Activated CD4-positive, alpha-beta memory T cell treated with anti-CD3 and anti-CD28 coated beads, Interleukin-2, amount 10 ng/mL, durations not matched to agents 7 days and 5 days (primary cell): ENCODE measurements at places on chromosomes 11 and 22.

GRCh38 chr22:44284711-44285110, 28.0 kb downstream of the SHISAL1 start:
- DNase-seq: no peak

DNA sequence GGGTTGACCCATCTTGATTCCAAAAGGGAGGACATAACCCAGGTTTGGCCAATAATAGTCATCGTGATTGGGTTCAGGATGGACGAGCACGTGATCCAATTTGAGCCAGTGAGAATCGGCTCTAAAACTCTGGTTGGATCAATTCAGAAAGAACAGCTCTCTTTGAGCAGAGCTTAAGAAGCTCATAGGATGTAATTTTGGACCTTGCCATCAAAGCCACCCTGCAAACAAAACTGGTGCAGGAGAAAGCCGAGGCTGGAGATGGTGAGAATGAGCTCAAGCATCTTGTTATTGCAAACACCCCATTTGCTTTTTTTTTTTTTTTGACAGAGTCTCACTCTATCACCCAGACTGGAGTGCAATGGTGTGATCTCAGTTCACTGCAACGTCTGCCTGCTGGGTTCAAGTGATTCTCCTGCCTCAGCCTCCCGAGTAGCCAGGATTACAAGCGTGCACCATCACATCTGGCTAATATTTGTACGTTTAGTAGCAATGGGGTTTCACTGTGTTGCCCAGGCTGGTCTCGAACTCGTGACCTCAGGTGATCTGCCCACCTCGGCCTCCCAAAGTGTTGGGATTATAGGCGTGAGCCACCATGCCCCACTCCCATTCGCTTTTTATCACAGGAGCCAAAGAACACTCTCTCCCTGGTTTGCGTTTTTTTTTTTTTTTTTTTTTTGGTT, 13.8 kb upstream of the MIAT start:
- DNase-seq: peak; percentile 49

DNA sequence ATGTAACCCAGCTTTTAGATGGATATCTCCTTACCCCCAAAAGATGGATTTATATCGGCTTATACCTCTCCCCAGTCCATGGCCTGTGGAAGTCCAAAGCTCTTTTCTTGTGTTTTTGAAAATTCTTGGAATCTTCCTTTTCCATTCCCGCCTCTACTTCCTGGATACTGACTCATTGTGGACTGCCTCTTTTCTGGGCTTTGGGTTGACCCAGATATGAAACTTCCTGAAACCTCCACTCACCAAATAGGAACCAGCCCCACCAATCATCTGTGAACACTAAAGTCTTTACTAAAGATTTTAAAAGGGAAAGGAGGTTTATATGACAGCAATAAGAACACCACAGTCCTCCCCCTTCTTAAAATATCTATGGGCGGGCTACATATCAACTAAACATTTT, 163.4 kb upstream of the SYN3 start:
- DNase-seq: no peak

- DNase-seq: no peak
These were observed 18.0 kb downstream of the ST13 start for GRCh38 chr22:40838486-40838885.

GRCh38 chr11:130318031-130318673, 3.4 kb upstream of the ZBTB44 start:
- DNase-seq: no peak

DNA sequence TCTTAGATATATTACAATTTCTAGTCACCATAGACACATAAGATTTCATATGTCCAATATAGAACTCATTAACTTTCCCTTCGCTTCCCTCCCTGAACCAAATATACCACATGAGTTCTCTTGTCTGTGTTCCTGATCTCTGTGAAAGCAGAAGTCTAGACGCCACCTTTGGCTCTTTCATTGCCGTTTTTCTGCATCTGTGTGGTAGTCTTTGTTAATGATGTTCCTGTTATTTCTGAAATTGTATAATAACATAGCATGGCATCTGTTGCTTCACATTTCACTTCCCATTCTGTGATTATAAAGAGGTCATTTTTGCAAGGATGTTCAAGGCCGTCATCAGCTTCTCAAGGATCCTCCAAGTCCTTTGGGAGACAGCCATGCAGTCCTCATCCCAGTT, 58.5 kb downstream of the NCAM1 start:
- no peak for DNase-seq
